RCC 7860 (cell line): ENCODE measurements at places on chromosomes 2 and 18.

DNA sequence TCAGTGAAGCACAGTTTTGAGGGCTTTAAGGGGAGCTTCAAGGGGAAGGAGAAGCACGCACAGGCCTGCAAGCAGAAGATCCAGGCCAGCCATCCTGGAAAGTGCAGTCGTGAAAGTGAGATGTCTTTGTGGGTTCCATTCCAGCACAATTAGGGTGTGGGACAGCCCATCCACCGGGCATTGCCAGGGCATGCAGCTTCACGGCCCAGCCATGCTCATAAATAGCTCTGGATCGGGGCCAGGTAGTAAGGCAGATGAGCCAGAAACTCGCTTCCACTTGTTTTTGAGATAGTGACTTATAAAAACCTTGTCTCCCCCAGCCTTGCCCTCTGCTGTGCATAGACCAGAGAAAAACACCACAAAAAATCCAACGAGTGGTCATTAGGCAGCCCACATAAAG lies 21.0 kb downstream of the KDSR start:
- no peak for DNase-seq

GRCh38 chr2:216445501-216445900 lies 33.2 kb downstream of the SMARCAL1 start:
- DNase-seq, result no peak

- DNase-seq, result no peak
Observed at GRCh38 chr18:55587418-55588110, 428 bp downstream of the TCF4 start.

DNA sequence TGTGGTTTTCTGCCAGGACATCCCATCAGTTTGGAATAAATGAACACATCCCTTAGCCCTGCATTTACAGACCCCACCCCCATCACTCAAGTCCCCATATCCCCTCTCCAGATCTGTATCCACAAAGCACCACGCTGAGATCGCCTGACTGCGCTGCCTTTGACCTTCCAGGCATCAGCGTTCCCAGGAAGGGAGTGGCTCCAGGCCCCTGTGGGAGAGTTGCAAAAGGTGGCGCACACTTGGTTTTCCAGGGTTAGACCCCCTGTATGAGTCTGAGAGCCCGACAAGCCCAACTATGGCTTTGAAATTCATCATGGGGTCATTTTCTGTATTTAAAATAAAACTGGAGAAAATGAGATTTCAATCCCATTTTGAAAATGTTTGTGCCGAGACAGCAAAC lies 137.0 kb upstream of the ZNF236 start:
- DNase-seq, result no peak

DNA sequence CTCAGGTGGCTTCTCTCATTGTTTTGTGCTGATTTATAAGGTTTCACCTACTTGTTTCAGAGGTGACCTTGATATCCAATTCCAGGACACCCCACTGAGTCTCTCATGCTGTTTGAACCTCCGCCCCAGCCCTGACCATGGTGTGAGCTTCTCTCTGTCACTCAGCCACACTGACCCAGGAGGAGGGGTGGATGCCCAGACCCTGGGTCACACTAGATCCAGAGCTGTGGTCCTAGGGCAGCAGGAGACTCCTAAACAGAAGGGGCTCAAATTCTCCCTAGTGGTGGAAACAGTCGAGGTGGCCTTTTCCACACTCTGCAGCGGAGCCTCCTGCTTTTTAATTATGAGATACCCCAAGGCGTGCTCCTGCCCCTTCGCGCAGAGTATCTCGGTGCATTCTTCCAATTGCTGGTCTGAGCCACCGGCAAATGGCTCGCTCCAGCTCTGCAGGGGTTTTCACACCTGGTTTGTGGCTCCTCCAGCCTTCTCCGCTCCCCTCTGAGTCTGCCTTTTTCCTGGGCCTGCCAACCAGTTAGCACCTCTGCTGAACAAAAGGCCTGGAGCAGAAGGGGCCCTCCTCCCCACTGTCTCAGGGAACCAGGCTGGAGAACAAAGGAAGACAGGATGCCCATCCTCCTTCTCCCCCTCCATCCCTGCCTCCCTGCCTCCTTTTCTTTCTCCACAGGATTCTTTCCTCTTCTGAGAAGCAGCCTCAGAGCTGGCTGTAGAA lies 147.3 kb upstream of the SPRED2 start:
- no peak for DNase-seq

DNA sequence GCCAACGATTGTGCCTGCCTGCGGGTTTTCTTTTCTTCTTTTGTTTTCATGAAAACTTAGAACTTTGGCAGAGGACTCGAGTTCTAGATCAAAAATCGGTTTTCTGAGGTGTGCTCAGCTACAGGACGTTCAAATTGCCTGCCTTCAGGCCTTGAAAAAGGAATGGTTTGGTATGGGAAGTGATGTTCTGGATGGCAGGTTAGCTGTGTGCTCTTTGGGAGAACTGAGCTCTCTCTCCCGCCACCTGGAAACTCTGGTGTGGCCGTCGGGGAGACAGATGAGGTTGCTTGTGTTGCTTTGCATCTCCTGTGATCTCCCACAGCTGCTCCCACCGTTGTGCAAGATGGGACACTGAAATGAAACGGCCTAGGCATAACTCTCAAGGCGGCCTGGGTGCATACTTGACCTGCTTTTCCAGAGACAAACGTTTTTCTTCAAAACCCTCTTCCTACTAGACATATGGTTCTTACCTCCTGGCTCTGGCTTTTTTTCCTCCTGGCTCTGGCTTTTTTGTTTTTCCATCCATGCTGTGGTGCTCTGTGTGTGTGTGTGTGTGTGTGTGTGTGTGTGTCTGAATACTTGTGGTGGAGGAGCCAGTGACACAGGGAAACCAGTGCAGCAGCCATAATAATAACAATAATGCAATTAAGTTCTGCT lies 2.0 kb downstream of the FMNL2 start:
- no peak for DNase-seq

GRCh38 chr2:84052043-84052442 lies 407.0 kb downstream of the SUCLG1 start:
- no peak for DNase-seq

GRCh38 chr18:54616220-54616848 lies 25.3 kb downstream of the DYNAP start:
- DNase-seq, result no peak

DNA sequence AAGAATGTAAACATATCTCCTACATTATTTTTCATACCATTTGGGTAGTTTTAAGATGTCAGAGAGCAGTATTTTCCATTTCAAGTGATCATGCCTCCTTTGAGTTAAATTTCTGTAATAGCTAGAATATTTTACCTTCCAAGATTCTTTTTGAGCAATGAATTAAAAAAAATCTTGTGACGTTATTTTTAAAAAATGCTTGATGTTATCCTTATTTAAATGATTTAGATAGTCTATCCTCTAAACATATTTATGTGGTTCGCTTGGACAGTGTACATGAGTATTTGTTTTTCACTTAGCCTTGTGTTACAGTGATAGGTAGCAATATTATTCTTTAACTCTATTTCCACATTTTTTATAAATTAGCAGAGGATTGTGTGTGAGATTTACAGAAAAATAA lies 639.2 kb upstream of the CDH2 start:
- DNase-seq, result no peak

- no peak for DNase-seq
Observed at GRCh38 chr2:160251569-160251968, 51.5 kb upstream of the ITGB6 start.

DNA sequence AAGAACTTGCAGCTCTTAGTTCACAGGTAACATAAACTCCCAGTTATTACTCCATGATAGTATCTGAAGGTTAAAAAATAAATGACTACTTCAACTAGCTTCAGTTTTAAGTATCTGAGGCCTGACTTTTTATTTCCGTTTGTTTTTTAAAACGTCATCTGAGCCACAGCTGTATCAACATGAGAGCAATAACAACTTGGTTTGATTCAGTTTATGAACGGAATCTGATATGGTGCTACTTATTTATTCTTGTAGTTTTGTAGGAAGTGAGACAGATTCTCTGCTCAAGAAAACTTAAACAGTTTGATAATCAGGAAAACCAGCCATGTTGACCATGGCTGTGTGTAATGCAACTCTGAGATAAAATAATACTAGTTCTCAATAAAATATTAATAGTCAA lies 34.9 kb downstream of the NAB1 start:
- DNase-seq, result no peak

- peak; percentile 72 for DNase-seq
Observed at GRCh38 chr2:182980115-182980514, 58.1 kb downstream of the NCKAP1 start.

GRCh38 chr2:186477790-186478189 lies 8.3 kb upstream of the ZC3H15 start:
- no peak for DNase-seq

GRCh38 chr2:234558642-234559041 lies 61.8 kb upstream of the ARL4C start:
- DNase-seq, result no peak

DNA sequence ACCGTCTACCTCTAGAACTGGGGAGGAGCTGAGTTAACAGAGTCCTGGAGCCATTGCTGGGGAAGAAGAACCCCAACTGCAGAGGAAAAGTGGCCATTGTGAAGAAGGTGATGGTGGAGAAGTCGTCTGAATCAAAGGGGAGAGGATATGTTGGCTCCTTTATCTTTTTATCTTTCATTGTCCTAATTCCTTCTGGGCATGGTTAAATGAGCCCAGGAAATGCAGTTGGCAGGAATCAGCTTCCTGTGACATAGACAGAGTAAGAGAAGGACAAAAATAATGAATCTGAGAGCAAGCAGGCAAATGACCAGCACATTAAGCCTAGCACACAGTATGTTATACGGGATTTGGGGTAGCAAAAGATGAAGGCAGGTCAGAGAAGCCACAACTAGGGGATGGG lies 16.0 kb upstream of the ACTR3 start:
- DNase-seq, result no peak

DNA sequence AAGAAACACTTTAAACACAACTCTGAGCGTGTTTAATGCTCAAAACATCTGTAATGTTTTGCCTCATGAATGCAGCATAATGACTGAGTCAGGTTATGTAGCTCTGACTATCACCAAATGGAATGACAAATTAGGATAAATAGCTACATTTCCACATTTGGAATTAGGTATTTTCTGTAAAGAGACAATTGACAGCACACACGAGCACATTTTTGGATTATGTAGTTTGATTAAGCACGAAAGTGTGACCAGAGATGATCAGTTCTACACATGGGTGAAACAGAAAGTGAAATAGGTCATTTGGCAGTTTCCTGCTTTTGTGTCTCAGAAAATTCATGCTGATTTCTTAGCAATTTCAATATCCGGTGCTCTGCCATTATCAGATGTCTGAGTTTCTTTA lies 29.0 kb downstream of the LPIN1 start:
- DNase-seq, result no peak

- DNase-seq, result no peak
Observed at GRCh38 chr18:8469544-8470130, 139.6 kb upstream of the RAB12 start.

GRCh38 chr18:43606795-43607194 lies 329.5 kb upstream of the SYT4 start:
- DNase-seq, result no peak

DNA sequence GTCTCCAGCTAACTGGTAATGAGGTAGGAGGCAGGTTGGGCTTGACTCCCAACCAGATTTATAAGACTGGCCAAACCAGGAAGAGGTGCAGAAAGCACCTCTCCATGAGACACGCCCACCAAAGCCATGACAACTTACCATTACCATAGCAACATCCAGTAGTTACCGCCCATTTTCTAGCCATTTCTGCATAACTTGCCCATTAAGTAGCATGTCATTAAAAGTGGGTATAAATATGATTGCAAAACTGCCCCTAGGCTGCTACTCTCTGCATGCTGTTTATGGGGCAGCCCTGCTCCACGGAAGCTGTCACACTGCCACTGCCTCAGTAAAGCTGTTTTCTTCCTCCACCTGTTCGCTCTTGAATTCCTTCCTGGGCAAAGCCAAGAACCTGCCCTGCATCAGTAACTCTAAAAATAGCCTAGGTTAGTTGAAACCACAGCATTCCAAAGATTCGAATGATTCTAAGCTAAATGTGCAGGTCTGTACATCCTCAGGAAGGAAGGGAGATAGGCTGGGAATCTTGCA lies 131.9 kb downstream of the ATL2 start:
- DNase-seq, result peak; percentile 16

GRCh38 chr2:144567745-144568144 lies 47.8 kb upstream of the ZEB2 start:
- no peak for DNase-seq

DNA sequence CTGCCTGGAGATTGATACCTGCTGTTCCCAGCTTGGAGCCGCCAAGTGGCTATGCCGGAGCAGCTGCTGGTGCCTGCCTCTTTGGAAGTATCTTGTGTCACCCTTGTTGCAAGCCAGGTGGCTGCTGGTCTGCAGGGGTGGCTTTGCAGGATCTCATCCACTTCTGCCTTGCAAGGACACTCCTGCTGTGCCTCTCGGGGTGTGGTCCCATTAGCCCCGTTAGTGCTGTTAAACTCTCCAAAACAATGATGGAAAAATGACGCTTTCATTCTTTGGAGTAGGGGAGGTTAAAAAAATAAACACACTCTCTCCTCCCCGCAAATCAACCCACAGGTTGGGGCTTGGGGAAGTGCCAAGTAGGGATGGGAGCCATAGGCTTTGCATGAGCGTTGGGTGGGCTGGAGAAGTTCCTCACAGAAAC lies 352.8 kb downstream of the RNF144A start:
- no peak for DNase-seq

DNA sequence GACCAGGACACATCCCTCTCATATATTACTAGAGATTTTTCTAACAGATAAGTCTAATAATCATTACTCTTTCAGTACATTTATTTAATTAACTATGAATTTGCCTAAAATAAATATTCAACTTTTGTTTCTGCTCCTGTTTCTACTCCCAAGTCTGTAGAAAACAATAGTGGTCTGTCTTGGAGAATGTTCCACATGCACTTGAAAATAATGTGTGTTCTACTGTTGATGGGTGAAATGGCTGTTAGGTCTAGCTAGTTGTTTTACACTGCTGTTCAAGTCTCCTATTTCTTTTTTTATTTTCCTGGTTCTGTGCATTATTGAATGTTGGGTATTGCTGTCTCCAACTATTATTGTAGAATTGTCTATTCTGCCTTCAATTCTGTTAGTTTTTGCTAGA lies 47.2 kb downstream of the SPOPL start:
- DNase-seq, result no peak

DNA sequence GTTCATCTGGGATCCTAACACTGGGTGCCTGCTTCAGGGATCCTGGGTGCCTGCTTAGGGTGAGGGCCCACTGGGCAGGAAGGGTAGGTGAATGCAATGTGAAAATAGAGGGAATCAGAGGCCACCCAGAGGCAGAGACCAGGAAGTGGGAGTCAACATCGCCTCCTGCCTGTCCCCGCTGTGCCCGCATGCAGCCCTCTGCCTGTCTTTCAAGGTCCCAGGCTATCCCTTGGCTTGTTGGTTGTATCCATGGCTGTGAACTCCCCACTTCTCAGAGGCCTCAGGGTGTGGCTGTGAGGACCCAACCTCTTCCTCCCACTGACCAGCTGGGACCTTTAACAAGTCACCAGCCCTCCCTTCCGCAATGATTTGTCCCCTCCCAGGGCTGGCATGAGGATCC lies 26.5 kb downstream of the PSD4 start:
- DNase-seq, result no peak
